ENCODE measurements at places on chromosomes 3 and 15.

DNA sequence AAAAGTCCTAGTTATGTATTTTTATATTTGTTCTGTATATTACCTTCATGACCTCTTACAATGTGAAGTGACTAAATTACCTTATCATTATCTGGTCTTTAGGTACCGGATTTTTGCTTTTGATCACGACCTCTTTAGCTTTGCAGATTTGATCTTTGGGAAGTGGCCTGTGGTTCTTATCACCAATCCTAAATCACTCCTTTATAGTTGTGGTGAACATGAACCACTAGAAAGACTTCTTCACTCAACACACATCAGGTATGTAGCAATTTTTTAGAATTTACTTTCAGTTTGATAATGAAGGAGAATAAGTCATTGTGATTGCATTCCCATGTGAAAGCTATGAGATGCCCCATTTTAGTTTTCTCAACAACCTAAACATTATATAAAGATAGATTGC is 18.3 kb downstream of the TMEM62 start:
- no peak for DNase-seq

DNA sequence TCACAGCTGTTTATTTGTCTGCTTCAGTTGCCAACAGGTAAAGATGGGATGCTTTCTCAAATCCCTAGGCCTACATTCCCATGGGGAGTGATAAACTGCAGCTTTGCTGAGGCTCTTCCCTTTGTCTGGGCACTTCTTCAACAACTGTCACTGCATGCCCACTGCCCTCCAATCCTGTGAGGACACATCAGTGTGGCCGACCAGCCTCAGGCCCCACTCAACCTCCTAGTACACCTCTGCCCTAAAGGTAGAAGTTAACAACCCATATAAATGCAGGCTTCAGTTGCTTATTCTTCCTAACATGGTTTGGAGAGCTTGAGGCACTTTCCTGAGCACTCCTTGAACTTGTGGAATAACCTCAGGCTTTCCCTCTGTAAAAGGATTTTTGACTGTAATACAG is 49.6 kb downstream of the ROPN1B start:
- no peak for DNase-seq

DNA sequence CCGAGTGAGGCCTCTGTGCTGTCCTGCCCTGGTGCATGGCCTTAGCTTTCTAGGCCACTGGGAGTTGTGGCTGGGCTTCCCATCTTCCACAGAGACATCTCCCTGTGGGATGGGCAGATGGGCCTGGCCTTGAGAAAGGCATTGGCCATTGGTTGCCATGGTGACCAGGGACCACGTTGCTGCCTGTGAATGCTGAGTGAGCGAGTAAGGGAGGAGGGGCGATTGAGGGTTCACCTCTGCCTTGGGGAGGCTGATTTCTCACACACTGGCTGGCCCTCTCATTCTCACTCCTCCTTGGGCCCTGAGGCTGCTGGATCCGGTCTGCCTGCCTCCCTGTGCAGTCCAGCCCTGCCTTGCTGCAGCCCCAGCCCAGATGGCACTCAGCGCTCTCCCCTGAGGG is 26.4 kb upstream of the DOCK3 start:
- no peak for DNase-seq

DNA sequence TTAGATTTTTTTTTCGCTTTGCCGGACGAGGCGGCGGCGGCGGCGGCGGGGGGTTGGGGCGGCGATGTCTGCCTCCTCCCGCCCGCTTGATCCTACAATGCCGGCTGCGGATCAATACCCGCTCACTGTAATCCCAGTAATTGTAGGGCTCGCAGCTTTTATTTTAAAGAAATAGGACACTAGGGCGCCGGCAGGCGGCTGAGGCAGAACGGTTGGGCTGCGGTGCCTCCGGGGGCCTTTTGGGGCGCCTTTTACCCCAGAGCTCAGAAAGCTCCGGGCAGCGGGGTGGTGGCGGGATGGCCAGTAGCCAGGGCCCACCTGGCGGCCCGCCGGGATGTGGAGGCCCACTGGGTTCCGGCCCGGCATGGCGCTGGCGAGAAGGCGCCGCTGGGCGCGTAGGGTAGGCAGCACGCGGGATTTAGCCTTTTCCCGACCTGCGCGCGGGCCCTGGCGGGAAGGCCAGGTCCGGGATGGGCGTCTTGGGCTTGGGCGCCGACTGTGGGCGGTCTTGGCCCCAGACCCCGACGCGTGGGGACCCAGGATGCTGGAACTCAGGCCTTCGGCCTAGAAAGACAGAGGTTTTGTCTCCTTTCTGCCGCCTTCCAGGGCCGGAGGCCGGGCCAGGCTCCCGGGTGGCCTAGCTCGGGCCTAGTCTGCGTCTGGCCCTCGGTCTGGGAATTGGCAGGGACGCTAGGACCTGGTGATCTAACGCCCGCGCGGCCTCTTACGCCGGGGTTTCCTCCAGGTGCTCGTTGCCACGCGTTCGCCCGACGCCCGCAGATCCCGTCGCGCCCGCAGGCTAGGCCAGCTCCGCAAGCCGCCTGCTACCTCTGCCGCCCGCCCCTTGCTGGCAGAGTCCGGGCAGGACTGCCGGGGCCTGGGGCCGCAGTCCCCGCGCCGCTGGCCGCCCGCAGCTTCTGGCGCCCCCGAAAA is 15.5 kb upstream of the ONECUT1 start:
- DNase-seq: no peak

GRCh38 chr15:63044077-63044644 is 1.6 kb downstream of the TPM1 start:
- DNase-seq: no peak

Measured in AG09319 (cell line).